Stimulated activated CD8-positive, alpha-beta memory T cell treated with anti-CD3 and anti-CD28 coated beads, Interleukin-4, amount 100 ng/mL, for 1 hour (primary cell): ENCODE measurements at places on chromosomes 3 and 15.

DNA sequence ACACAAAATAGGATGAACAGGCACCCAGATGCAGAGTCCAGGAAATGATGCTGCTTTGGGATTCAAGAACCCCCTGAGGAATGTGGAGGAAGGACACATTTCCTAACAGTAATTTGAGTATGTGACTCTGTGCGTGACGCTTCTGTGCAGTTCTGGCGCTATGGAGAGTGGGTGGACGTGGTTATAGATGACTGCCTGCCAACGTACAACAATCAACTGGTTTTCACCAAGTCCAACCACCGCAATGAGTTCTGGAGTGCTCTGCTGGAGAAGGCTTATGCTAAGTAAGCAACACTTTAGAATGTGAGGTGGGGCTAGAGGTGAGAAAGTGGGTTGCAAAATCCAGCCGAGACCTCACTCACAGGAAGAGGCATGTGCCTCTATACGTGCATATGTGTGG is 28.3 kb downstream of the CAPN3 start:
- no peak for DNase-seq

DNA sequence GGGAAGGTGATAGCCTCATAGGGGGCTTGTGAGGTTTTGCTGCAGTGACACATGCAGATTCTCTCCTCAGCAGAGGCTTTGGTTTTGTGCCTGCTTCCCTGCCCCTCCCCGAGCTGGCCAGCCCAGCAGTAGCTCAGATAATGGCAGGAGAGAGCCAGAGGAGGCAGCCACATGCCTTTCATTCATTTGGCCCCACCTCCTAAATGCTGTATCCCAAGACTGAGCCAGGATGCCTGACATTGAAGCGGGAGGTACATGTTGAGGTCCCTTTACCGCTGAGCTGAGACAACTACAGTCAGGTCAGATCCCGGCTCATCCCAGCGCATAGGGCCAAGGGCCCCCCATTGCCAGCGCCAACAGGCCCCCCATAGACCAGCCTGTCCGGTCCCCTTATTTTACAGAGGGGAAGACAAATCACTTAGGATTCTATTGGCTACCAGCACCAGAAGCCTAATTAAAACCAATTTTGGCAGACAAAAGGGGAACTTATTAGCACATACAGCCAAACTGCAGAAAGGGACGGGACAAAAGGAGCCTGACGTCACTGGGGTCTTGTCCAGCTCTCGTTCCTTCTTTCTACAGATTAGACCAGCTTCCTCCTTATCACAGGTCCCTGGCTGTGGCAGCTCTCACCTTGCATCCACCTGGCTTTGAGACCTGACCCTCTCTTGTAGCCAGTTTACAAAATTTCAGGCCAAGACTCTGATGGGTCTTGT is 12.1 kb upstream of the POLG start:
- DNase-seq: no peak

DNA sequence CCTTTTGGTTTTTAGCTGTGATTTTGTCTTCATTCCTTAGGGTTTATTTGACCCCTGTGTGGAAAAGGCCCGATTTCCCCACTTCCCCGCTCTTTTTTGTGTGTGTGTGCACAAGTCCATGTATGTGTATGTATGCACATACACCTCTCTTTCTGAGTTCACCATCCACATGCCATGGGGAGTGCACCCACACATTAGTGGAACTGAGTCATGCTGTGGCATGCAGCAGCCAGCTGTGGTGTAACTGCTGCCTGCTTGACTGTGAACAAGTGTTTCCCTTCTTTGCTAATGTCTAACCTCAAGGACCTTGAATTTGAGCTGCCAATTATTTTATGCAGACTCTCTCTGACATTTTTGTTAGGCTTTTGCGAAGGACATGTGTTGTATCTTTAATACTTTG is 434.9 kb upstream of the TPM1 start:
- no peak for DNase-seq

- no peak for DNase-seq
Measured at GRCh38 chr3:172659246-172660002, 51.4 kb downstream of the NCEH1 start.

DNA sequence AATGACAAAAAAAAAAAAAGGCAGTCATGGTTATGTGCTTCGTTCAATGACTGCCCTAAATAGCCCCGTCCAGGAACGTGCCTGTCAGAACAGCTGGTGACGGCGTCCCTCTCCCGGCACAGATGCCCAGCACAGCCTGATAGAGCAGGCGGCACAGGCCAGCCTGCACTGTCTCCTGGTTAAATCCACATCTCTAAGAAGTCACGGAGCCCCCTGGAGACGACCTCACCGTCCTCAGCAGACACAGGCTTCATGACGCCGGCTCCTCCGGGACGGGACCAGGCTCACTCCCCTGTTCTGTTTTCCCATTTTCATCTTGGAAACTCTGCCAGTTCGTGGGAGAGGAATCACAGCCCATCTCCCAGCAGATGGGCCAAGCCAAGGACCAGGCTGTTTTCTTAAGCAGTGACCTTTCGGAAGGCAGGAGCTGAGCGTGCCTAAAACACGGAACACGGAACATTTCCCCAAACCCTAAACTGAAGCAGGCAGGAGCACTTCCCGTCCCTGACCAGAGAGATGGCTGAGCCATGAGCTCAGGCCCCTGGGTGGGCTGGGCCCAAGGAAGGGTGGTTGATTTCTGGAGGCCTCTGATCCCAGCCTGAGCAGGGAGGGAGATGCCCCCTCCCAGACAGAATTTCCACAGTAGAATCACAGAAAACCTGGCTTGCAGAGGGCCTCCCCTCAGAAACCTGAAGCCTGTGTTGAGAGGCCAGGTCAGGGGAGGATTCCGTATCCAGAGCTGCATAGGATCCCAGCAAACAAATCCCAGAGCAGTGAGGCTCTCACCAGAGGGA is 35.9 kb downstream of the ADCY5 start:
- DNase-seq: no peak

GRCh38 chr15:58478035-58478434 is 46.2 kb downstream of the LIPC start:
- no peak for DNase-seq

GRCh38 chr15:42087926-42088800 is 6.2 kb downstream of the PLA2G4D start:
- DNase-seq: no peak
